Left ventricle myocardium inferior (tissue), 1 donor: ENCODE measurements at places on chromosomes 16 and 17. TPM values are rescaled to one million over a fixed set of nuclear protein-coding genes. Genes with fewer than 3 reads are reported as not detected.
A peak's percentile ranks its signal among the peaks of the same experiment; 100 is the strongest.

The BCAS3 gene
- total RNA-seq, result 16.5 TPM

The IRF8 gene
- total RNA-seq, result 2.7 TPM

DNA sequence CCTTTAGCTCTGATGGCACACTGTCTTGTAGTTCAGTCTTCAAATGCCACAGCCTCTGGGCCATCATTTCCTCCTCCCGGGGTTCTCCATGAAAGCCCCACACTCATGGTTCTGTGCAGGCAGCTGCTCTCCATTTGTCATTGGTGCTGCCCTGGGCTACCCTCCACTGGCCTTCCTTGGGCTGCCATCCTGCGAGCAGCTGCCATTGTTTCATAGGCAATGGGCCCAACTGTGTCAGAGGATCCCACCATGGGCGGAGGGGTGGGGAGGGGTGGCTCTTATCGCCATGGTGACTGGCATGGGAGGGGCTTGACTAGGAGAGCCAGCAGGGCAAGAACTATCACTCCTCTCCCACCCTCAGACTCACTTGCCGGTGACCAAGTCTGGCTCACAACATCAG is 38.6 kb upstream of the BRD7 start:
- H3K36me3 ChIP-seq, result no peaks in the 10 kb centered on the region
- no peak for DNase-seq
- no peaks in the 10 kb centered on the region for H3K27me3 ChIP-seq
- H3K4me1 ChIP-seq, result no peaks in the 10 kb centered on the region
- no peak overlapping the region for H3K4me3 ChIP-seq
- no peak overlapping the region for H3K27ac ChIP-seq

DNA sequence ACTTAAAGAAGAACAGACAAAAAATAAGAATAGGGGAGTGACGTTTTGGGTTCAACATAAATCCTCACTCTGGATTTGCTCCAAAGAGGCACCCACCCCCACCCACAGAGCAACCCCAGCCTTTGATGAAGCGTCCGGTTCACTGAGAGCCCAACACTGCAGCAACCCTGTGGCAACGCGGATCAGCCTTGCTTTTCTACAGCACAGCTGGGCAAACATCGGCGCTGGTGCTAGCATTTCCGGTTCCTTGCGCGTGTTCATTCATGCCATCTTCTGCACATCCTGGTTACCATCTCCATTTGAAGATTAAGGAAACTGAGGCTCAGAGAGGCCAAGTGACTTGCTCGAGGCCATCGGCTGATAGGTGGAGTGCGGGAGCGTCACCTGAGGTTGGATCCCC is 8.7 kb upstream of the GINS2 start:
- peaks cover 6% of the 10 kb centered on the region for H3K4me1 ChIP-seq
- no peak overlapping the region for H3K4me3 ChIP-seq
- no peak overlapping the region for H3K27ac ChIP-seq
- DNase-seq, result no peak
- no peaks in the 10 kb centered on the region for H3K36me3 ChIP-seq

DNA sequence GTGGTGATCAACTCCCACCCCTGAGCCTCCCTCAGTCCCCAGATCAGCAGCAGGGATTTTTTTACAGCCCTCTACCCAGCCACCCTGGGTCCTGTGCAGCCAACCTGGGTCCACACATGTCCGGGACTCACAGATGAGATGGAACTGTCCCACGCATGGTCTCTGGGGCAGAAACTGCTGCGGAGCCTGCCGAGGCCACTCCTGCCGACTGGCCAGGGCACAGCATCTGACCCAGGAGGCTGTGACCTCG is 48.0 kb upstream of the ZCCHC14 start:
- peaks cover 74% of the 10 kb centered on the region for H3K27me3 ChIP-seq
- H3K4me3 ChIP-seq, result peak overlapping the region; percentile 49
- H3K27ac ChIP-seq, result peak overlapping the region; percentile 58
- no peak for DNase-seq
- H3K36me3 ChIP-seq, result no peaks in the 10 kb centered on the region

DNA sequence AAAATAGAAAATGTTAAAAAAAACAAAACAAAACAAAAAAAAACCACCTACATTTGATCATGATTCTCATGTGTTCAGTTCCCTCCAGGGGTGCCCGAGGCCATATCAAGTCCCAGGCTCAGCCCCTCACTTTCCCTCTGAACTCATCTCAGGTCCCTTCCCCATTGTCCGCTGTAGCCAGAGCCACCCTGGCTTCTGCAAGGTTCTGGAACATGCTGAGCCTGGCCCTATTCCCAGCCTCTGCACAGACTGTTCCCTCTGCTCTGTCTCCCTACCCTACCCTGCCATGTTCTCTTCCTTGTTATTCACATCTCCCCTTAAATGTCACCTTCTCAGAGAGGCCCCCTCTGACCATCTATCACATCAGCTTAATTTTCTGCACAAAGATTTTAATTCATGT is 46.9 kb downstream of the TK2 start:
- peaks cover 27% of the 10 kb centered on the region for H3K4me1 ChIP-seq
- H3K4me3 ChIP-seq, result peak overlapping the region; percentile 6
- DNase-seq, result peak; percentile 70
- peak overlapping the region; percentile 68 for H3K27ac ChIP-seq
- no peaks in the 10 kb centered on the region for H3K36me3 ChIP-seq
- no peaks in the 10 kb centered on the region for H3K27me3 ChIP-seq
